NCI-H187 (cell line): ENCODE measurements at places on chromosomes 1 and 21.

- no peak for DNase-seq
Measured at GRCh38 chr1:161185282-161185682, 8.0 kb upstream of the B4GALT3 start.

GRCh38 chr1:161900160-161900559 is 123.5 kb downstream of the OLFML2B start:
- DNase-seq, result no peak

DNA sequence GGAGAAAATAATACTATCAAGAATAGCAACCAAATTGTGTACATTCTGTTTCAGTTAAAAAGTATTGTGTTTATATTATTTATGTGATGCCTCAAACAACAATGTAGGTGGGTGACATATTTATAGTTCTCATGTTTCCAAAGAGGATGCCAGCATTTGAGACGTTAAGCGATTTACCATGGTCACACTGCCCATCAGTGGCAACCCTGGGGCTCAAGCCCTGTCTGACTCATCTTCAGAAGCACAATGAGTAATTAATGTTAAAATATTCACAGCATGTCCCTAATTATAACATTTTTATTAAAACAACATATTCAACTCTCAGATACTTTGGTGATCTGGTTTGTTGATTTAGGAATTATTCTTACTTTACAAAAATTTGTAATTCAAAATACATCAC is 409.4 kb downstream of the BRINP3 start:
- no peak for DNase-seq

DNA sequence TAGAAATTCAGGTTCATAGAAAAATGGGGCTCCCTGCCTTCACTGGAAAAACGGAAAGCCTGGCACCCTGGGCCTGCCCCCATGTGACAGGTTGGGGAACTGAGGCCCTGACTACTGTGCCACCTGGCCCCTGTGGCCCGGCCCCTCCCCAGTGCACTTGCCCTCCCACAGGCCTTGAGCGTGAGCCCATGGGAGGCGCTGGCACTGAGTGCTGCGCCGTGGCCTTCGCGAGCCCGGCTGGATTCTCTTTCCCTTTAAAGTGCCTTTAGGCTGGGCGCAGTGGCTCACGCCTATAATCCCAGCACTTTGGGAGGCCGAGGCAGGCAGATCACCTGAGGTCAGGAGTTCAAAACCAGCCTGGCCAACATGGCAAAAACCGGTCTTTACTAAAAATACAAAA is 45.7 kb downstream of the SLC37A1 start:
- DNase-seq, result no peak
